ENCODE measurements at places on chromosomes 13 and 19. TPM values are rescaled to one million over a fixed set of nuclear protein-coding genes. Genes with fewer than 3 reads are reported as not detected.

Gene CEACAM20
- total RNA-seq: not detected

Gene CEACAM4
- total RNA-seq: 0.81 TPM

- H3K27me3 ChIP-seq: no peaks in the 10 kb centered on the region
- no peak overlapping the region for H3K27ac ChIP-seq
- H3K4me1 ChIP-seq: peaks cover 4% of the 10 kb centered on the region
- H3K36me3 ChIP-seq: no peaks in the 10 kb centered on the region
- no peak overlapping the region for H3K4me3 ChIP-seq
Observed at GRCh38 chr13:48502601-48503319, 30.1 kb downstream of the RCBTB2 start.

GRCh38 chr19:58058467-58058866, 615 bp upstream of the ZNF135 start:
- DNase-seq: no peak
- no peaks in the 10 kb centered on the region for H3K27me3 ChIP-seq
- no peaks in the 10 kb centered on the region for H3K36me3 ChIP-seq
- peak overlapping the region; percentile 88 for H3K27ac ChIP-seq
- H3K4me3 ChIP-seq: peak overlapping the region; percentile 72

Gene PGLYRP2
- total RNA-seq: not detected

Gene ADAMTSL5
- total RNA-seq: 6.5 TPM

Gene AMER2
- total RNA-seq: not detected

Data from gastrocnemius medialis (tissue), 4 donors.